ENCODE measurements at places on chromosomes 1 and 21. TPM values are rescaled to one million over a fixed set of nuclear protein-coding genes. Genes with fewer than 3 reads are reported as not detected.
A peak's percentile ranks its signal among the peaks of the same experiment; 100 is the strongest.

DNA sequence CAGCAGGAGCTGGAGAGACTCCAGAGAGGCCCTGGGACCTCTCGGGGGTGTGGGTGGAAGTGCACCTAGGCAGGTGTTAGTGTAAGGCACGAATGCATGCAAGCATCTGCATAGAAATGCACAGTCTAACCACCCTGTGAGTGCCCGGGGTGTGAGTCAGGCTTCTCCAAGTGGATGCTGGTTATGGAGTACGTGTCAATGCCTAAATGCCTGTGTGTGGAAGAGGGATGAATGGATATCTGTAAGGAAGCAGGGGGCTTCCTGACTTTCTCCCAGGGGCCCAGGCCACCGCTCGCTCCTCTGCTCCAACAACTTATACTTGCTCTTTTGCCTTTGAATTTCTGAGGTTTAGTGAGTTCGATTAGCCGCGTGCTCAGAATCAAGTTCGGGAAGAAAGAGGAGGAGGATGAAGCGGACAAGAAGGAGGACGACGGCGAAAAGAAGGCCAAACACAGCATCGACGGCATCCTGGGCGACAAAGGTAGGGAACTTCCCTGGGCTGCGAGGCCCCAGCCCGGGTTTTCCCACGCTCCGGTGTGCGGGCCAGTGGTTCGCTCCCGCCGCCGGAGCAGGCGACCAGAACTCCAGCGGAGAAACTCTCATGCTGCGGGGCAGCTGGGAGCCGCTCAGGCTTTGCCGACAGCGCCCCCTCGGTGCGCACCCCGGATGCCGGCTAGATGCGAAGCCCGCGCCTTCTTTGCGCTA lies 5.4 kb downstream of the PAX7 start:
- peak; percentile 87 for DNase-seq

- DNase-seq, result no peak
Measured at GRCh38 chr1:95311014-95311413, 77.0 kb downstream of the RWDD3 start.

- no peak for DNase-seq
Measured at GRCh38 chr1:5639106-5639722, 353.0 kb downstream of the NPHP4 start.

GRCh38 chr21:44508426-44508710 lies 31.6 kb downstream of the KRTAP10-1 start:
- DNase-seq, result no peak

Gene SH2D2A
- total RNA-seq, result 0.51 TPM

- no peak for DNase-seq
Measured at GRCh38 chr1:95449516-95449915, 215.5 kb downstream of the RWDD3 start.

- no peak for DNase-seq
Measured at GRCh38 chr1:44660176-44660575, 14.1 kb downstream of the TMEM53 start.

DNA sequence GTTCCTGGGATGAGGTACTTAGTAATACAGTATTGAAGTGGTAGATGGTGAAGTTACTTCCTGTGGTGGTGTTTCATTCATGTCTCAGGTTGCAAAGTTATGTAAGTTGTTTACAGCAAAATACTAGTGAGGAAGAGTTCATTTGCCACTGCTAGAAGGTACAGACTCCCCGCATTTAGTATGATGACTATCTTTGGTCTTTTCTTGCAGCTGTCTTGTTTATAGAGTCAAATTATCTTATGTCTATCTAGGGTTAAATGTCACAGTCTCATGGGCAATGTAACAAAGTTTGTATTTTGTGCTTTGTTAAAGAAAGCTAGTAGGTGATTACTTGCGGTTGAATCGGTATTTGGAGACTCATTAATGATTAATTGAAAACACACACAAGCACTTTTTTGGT lies 50.2 kb downstream of the LRRC8D start:
- DNase-seq, result no peak

- DNase-seq, result no peak
Measured at GRCh38 chr1:82106672-82107071, 305.9 kb downstream of the ADGRL2 start.

Gene FAM131C
- total RNA-seq, result not detected

GRCh38 chr1:93159337-93159736 lies 20.9 kb downstream of the TMED5 start:
- no peak for DNase-seq

Data from Daoy (cell line).